HT-29 (cell line): ENCODE measurements at places on chromosomes 1 and 21.
A peak's percentile ranks its signal among the peaks of the same experiment; 100 is the strongest.

- DNase-seq, result no peak
These were observed 38.9 kb downstream of the EPHB2 start for GRCh38 chr1:22749503-22749902.

GRCh38 chr21:31781737-31782136, 49.8 kb upstream of the SCAF4 start:
- no peak for DNase-seq

DNA sequence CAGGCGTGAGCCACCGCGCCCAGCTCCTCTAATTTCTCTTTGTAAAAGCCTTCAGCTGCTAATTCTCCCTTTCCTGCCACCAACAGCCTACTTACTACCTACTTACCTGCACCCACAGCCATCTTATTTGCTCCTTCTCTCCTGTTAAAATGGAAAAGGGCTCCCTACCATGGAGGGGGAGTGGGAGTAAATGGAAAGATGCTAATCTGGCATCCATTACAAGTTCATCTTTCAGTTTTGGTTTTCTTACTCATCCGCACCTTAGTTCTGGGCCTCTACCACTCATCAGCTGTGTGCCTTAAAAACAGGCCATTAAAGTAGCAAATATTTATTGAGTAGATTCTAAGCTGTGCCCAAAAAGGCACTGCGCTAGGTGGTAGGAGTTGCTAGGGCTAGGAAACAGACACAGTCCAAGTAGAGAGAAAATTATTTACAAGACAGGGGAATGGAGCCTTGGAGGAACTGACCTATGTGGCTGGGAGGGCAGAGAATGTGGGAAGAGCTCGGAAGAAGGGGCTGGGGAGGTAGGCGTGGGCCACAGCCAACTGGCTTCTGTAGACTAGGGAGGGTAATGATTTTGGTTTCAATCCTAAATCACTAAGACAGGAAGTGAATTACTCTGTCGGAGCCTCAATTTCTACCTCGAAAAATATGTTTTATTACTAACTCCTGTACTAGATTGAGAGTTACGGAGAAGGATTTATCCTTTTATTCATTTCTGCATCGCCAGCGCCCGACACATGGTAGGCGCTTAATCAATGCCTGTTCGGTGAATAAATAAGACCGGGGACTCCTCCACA, 685 bp upstream of the DDI2 start:
- DNase-seq, result no peak

- no peak for DNase-seq
These were observed 107.6 kb downstream of the CCDC185 start for GRCh38 chr1:223500560-223501425.

GRCh38 chr1:115718011-115718754, 50.3 kb downstream of the CASQ2 start:
- no peak for DNase-seq

- peak; percentile 59 for DNase-seq
These were observed 31.6 kb downstream of the SOX13 start for GRCh38 chr1:204104331-204105130.

DNA sequence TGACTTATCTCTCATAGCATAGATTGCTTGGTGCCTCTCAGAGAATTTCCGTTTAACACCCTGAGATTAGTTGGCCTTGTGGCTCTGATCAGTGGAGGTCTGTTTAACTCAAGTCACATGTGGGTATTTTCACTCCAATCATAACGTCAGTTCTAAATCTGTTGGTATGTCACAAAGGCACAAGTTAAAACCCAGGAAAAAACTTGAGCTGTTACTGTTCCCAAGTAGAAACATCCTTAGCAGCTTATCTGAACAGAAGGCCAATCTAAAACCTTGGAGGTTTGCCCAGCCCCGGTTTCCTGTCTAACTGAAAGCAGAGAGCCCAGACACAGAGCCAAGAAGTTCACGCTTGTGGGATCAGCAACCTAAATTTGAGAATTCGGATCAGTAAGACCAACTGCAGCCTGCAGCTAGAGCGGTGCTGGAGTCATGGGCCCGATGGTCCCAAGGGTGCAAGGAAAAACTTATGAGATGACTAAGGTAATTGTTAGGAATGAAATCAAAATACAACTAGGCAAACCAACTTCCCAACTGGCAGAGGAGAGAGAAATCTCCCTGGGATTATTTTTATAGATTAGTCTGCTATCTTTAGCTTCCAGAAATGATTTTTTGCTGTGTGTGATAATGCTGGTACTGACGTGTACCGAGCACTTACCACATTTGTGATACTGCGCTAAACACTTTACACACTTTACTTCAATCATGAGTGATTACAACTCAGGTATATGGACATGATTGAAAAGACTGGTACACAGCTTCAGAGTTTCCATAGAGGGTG, 90.2 kb upstream of the C1orf21 start:
- no peak for DNase-seq

DNA sequence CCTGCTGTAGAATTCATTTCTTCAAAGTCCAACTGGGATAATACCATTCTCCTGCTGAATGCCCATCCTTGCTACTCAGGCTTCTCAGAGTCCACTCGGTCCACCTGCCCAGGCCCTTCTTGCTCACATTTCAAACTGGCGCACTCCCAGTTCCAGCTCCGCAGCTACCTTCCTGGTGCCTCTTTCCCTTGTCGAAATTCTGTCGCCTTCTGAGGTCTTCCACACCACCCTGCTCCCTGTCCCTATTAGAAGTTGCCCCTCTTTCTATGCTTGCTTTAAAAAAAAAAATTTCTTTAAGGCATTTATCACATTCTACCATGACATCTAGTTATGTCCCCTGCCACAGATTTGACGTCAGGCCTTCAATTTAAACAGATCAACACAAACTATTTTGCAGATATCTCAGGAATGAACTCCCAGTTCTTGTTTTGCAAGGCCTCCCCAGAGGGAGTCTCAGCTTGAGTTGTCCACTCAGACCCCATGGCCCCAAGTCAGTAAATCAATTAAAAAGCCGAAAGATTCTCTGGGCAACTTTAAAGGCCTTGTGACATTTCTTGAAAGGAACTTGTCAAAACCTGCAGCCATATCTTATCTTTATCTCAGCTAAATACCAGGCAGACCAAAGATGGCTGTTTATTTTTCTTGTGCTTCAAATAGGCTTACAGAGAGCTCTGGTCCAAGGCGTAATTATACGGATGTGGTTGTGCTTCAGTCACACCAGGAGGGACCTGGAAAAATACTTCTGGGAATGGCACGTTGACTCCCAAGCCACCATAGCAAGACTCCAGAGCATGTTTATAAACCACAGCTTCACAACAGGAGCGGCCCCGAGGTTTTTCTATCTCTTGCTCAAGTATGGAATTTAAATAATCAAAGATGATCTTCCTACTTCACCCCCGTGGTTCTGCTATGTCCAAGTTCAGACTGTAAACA, 2.2 kb downstream of the FAM89A start:
- DNase-seq, result no peak

DNA sequence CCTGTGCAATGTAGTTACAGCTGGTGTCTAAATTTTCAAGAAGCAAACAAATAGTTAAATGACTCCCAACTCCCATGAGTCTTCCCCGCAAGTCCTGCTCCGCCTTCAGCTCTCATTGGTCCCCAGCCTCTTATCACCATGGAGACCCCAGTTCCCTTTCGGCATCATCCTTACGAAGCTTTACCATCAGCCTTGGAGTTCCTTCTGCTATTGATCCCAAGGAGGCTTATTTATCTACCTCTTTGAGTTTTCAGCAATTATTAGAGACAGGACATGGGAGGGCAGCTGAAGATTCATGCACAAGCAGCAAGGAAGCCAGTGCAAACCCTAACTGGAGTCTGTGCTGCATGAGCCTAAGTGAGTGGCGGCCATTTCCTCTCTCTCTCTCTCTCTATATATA, 12.3 kb downstream of the KCNA2 start:
- DNase-seq, result no peak

GRCh38 chr1:152003846-152004442, 10.3 kb upstream of the S100A10 start:
- DNase-seq, result peak; percentile 61

GRCh38 chr1:32491386-32491785, 26.5 kb downstream of the ZBTB8B start:
- no peak for DNase-seq

GRCh38 chr1:14608308-14608707, 9.8 kb downstream of the KAZN start:
- peak; percentile 7 for DNase-seq

DNA sequence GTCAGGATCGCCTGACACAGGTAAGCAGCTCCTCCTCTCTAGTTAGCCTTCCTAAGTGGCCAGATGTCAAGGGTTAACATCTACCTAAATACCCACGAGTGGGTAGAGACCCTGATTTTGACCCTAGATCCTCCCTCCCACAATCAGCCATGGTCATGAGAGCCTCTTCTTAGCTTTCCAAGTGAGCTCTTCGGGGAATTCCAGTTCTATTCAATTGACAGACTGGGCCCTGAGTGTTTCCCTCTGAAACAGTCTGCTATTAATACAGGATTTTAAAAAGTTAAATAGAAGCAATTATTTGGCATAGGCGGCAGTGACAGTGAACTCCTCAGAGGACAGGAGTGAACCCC, 28.1 kb downstream of the C2CD2 start:
- no peak for DNase-seq

GRCh38 chr1:156451505-156452160, 48.9 kb downstream of the MEF2D start:
- DNase-seq, result no peak

- no peak for DNase-seq
These were observed 33.5 kb downstream of the XKR8 start for GRCh38 chr1:27993241-27993640.

- DNase-seq, result no peak
These were observed 114.7 kb downstream of the PBX1 start for GRCh38 chr1:164673584-164674214.

GRCh38 chr1:201176940-201177339, 13.7 kb upstream of the IGFN1 start:
- DNase-seq, result no peak

DNA sequence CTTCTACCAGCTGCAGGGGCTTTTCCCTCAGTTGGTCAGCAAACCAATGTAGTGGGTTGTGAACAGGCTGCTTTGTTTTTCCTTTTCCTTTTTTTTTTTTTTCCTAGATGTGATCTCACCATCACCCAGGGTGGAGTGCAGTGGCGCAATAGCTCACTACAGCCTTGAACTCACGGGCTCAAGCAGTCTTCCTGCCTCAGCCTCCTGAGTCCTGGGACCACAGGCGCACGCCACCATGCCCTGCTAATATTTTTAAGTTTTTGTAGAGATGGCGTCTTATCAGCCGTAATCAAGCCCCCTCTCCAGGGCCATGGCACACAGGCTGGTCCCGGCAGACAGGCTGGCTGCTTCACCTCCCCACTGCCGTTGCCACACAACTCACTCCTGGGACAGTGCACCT, 3.4 kb upstream of the TRIM11 start:
- DNase-seq, result no peak

GRCh38 chr1:234186037-234186688, 187.1 kb upstream of the COA6 start:
- DNase-seq, result no peak

DNA sequence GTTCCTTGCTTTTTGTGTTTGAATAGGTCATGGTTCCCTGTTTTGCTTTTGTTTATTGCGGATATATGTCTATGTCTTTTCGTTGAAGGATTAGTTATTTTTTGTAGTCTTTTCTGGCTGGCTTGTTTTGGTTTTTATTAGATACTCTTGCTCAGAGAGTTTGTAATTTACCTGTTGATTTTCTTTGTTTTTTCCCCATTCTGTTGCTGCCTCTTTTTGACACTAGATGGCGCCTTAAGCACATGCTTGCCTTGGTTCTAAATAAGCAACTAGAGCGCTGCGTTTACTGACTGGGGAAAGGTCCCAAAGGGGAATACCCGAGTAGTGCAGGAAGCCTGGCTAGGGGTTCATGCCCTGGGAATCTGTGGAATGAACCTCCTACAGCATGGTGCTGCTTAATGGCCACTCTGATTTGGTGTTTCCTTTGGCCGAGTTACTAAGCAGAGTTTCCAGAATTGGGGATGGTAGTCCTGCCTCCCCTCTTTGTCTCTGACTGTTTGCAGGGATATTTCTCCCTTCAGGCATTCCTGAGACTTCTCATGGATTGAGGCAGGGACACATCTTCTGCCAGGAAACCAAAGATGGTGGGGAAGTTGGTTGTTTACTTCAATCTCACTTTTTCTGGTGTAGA, 143.2 kb downstream of the PTPRU start:
- DNase-seq, result peak; percentile 46

DNA sequence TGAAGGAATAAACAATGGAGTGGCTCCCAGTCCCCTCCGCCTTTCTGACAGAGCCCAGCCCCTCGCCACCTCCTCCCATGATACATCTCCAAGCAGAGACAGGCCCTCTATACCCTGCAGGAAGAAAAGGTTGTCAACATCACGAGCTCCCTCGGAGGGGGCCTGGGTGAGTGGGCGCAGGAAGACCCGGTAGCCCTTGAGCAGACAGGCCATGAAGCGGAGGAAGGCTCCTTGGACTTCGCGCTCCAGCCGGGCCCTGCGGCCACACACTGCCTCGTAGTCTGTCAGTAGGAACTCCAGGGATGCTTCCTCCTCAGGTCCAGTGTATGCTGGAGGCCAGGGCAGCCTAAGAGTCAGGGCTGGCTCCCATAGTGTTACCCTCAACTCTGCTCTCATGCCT, 7.0 kb downstream of the DENND4B start:
- no peak for DNase-seq

- no peak for DNase-seq
These were observed 69.4 kb downstream of the TCP10L start for GRCh38 chr21:32515874-32516273.

DNA sequence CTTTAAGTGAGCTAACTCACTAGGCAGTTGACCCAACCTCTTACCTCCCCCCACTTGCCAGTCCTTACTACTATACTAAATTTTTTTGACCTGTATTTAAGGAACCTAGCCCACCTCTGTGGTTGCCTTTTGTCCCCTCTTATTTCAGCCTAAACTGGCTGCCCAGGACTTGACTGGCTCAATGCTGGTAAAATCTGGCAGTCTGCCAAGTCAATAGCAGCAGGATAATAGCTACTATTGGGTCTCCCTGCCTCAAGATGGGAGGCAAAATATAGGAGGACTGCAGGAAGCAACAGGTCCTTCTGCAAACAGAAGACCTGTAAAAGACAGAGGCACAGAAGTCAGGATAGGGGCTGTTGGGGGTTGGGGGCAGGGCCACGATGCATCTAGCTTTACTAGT, 144.2 kb upstream of the POGK start:
- no peak for DNase-seq
